ENCODE measurements at places on chromosomes 16 and 17. TPM values are rescaled to one million over a fixed set of nuclear protein-coding genes. Genes with fewer than 3 reads are reported as not detected.

The TMIGD1 gene
- total RNA-seq = not detected

The TP53TG3F gene
- not detected for total RNA-seq

The MSI2 gene
- 20.2 TPM for total RNA-seq

The LITAFD gene
- not detected for total RNA-seq

The BAIAP2 gene
- total RNA-seq = 46.6 TPM

The HASPIN gene
- total RNA-seq = 0.27 TPM

The HSD17B1 gene
- total RNA-seq = 1.1 TPM

The SLC13A2 gene
- 0.09 TPM for total RNA-seq

The TBC1D3H gene
- not detected for total RNA-seq

The HOXB7 gene
- not detected for total RNA-seq

DNA sequence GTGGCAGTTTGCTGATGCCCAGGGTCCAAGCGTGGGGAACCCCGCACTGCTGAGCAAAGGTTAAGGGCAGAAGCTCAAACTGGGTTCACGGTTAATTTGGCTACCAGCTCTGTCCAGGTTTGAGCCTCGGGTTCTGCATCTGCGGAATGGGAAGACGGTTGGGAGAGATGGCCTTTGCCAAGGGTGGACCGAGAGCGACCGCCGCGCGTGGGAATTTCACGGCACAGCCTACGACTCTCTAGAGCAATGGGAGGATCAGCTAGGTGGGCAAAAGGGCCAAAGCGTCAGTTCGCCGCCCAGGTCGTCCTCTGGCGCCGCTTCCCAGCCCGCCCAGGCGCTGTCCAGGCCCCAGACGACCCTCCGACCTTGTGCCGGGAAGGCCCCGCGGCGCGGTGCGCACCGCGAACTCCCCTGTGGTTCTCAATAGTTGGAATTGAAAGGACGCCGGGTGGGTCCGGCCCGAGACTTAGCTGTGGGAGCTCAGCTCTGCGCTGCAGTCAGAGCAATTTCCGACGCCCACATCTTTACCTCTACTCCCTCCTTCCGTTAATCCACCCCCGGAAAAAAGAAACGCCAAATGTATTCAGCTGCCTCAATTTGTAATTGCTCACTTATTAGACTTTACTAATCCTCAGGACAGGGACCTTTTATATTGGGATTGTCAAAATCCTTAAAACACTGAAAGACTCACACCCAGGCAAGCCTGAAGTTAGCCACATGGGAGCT, 2.5 kb upstream of the HS3ST3B1 start:
- H3K4me3 ChIP-seq = no peak overlapping the region
- peak overlapping the region; percentile 77 for H3K27ac ChIP-seq
- no peaks in the 10 kb centered on the region for H3K27me3 ChIP-seq
- DNase-seq = no peak
- H3K36me3 ChIP-seq = no peaks in the 10 kb centered on the region

DNA sequence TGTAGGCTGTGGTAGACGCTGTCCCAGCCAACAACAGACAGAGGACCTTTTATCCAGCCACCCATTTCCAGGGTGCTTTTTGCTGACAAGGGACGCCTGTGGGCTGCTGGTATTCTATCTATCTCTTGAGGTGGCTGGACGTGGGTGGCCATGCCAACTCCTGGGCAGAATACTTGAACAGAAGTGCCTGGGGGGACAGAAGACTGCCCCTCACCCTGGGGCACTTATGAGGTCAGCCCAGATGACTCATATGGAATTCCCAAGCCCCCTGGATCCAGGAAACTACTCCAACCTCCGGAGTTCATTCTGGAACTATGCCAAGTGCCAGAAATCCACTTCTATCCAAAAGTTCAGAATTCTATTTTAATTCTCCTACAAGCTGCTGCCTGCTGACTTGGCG, 61.3 kb downstream of the CDRT4 start:
- no peak overlapping the region for H3K4me3 ChIP-seq
- H3K27me3 ChIP-seq = no peaks in the 10 kb centered on the region
- no peaks in the 10 kb centered on the region for H3K36me3 ChIP-seq
- H3K4me1 ChIP-seq = no peaks in the 10 kb centered on the region
- no peak overlapping the region for H3K27ac ChIP-seq

- peaks cover 7% of the 10 kb centered on the region for H3K36me3 ChIP-seq
- no peak overlapping the region for H3K4me3 ChIP-seq
- H3K4me1 ChIP-seq = no peaks in the 10 kb centered on the region
- H3K27me3 ChIP-seq = no peaks in the 10 kb centered on the region
- no peak overlapping the region for H3K27ac ChIP-seq
- no peak for DNase-seq
Observed at GRCh38 chr16:89645122-89645521, 12.4 kb downstream of the CHMP1A start.

- H3K4me3 ChIP-seq = peak overlapping the region; percentile 89
- H3K27me3 ChIP-seq = no peaks in the 10 kb centered on the region
- no peaks in the 10 kb centered on the region for H3K36me3 ChIP-seq
- no peaks in the 10 kb centered on the region for H3K4me1 ChIP-seq
- DNase-seq = peak; percentile 94
Observed at GRCh38 chr16:57535680-57536305, 578 bp downstream of the CCDC102A start.

GRCh38 chr16:59758848-59759247, 1024.7 kb upstream of the GOT2 start:
- H3K27me3 ChIP-seq = no peaks in the 10 kb centered on the region
- H3K4me3 ChIP-seq = no peak overlapping the region
- H3K36me3 ChIP-seq = no peaks in the 10 kb centered on the region
- H3K27ac ChIP-seq = no peak overlapping the region
- DNase-seq = no peak

GRCh38 chr17:16448490-16448889, 33.1 kb downstream of the TRPV2 start:
- H3K4me1 ChIP-seq = no peaks in the 10 kb centered on the region
- no peak overlapping the region for H3K27ac ChIP-seq
- no peak for DNase-seq
- no peaks in the 10 kb centered on the region for H3K36me3 ChIP-seq

DNA sequence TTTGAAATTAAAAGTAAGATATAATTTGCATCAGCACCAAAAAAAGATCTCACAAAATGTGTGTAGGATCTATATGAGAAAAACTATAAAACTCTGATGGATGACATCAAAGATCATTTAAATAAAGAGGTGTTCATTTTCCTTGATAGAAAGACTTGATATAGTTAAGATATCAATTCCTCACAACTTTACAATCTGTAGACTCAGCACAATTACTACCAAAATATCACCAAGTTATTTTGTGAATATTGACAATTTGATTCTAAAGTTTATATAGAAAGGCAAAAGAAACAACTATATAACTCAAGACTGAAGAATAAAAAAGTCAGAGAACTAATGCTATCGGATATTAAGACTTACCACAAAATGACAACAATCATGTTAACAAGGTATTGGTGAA, 638.9 kb downstream of the HS3ST4 start:
- H3K36me3 ChIP-seq = no peaks in the 10 kb centered on the region
- no peaks in the 10 kb centered on the region for H3K27me3 ChIP-seq
- no peak overlapping the region for H3K4me3 ChIP-seq

DNA sequence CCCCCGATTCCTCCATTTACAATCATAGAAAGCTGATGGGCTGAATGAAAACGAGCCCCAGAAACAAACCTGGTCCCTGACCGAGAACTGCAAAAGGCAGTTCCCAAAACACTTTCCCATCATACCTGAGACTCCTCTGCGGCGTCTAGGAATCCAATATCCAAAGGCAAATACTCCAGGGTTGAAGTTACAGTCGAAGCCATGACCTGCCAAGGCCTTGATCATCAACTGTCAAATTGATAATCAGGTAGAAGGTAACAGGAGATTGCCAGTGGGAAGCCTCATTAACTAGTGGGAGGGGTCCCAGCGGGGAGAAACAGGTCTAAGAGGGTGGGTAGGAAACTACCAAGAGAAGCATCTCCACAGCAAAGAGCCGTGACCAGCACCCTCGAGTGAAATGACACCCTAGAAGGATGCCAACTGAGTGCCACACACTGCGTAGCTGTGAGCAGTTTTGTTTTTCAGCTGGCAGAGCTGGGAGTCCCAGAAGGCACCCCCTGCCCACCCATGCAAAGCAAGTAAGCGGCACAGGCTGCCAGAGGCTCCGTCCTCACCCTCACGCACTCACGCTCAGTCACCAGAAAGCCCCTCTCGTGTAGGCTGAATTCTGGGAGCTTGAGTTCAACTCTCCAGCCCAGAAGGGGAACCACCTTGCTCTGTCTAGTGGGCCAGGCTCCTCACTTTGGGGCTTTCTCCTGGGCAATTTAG, 146.1 kb downstream of the GAS7 start:
- no peak overlapping the region for H3K27ac ChIP-seq
- H3K4me1 ChIP-seq = no peaks in the 10 kb centered on the region
- no peak overlapping the region for H3K4me3 ChIP-seq
- H3K36me3 ChIP-seq = no peaks in the 10 kb centered on the region

DNA sequence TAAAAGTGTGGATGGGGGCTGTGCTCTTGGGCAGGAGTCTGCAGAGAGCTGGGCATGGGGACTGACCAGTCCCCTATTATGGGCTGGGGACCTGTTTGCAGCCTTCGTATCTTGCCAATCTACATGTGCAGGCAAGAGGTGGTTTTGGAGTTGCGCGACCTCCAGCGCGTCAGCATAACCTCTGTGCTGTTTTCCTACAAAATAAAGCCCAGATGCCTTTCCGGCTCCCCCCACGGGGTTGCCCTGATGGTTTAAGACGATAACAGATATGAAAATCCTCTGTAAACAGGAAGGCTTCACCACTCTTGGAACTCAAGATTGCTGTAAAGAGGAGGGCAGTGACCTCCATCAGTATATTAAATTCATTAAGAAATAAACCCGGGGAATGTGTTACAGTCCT, 16.5 kb upstream of the SPPL2C start:
- H3K4me1 ChIP-seq = no peaks in the 10 kb centered on the region
- no peak overlapping the region for H3K27ac ChIP-seq
- no peak for DNase-seq

DNA sequence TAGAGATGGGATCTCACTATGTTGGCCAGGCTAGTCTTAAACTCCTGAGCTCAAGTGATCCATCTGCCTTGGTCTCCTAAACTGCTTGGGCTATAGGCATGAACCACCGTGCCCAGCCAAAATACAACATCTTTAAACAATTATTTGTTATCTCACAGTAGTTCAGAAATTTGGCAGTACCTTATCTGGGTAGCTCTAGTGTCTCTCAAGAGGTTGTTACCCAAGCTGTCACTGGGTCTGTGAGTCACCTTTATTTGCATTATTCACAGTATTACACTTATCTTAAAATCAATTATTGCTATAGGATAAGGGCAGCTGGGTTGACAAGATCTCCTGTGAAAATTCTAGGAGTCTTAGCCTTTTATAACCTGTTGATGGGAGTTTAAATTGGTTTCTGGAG, 64.0 kb upstream of the GAS7 start:
- no peak overlapping the region for H3K4me3 ChIP-seq
- DNase-seq = no peak
- no peaks in the 10 kb centered on the region for H3K27me3 ChIP-seq
- no peaks in the 10 kb centered on the region for H3K36me3 ChIP-seq
- no peaks in the 10 kb centered on the region for H3K4me1 ChIP-seq

DNA sequence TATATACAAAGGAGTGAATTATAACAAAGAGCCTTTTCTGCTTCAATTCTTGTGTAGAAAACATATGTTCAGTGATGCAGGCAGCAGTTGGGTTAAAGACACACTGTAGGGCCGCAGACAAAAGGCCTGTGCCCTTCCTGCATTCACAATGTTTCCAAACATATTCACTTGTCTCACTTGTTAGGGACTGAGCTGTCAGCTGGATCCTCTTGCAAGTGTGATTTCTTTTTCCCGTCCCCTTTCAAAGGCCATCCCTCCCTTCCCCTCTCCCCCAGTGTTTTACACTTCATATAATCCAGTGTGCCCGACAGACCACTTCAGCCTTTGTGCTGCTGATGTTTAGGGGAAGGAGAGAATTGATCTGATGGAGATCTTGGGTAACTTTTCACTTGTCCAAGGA, 217.0 kb downstream of the FTO start:
- H3K27ac ChIP-seq = no peak overlapping the region
- H3K4me1 ChIP-seq = no peaks in the 10 kb centered on the region
- no peak overlapping the region for H3K4me3 ChIP-seq
- no peaks in the 10 kb centered on the region for H3K36me3 ChIP-seq
- H3K27me3 ChIP-seq = no peaks in the 10 kb centered on the region
- DNase-seq = no peak

DNA sequence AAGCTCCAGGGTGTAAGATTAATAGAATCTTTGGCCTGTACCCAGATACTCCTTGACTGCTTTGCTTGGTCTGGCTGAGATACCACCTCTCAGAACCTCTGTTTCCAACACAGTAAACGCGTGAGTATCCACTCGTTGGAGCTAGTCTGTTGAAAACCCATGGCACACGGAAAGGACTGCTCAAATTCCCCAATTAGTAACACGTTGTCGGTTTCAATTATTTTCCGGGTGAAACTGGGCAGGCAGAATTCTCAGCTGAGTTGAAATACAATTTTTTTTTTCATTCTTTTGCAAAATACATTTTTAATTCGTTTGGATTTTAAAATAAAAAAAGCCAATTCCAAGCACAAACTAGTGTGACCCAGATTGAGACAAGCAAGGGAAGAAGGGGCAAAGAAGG, 120.5 kb downstream of the MAF start:
- no peak for DNase-seq
- no peak overlapping the region for H3K4me3 ChIP-seq
- H3K27ac ChIP-seq = no peak overlapping the region
- no peaks in the 10 kb centered on the region for H3K4me1 ChIP-seq
- no peaks in the 10 kb centered on the region for H3K27me3 ChIP-seq
- no peaks in the 10 kb centered on the region for H3K36me3 ChIP-seq

- H3K27me3 ChIP-seq = no peaks in the 10 kb centered on the region
- no peaks in the 10 kb centered on the region for H3K4me1 ChIP-seq
- H3K36me3 ChIP-seq = no peaks in the 10 kb centered on the region
- no peak overlapping the region for H3K4me3 ChIP-seq
- DNase-seq = no peak
Observed at GRCh38 chr16:4411684-4412083, 4.7 kb downstream of the CORO7 start.

GRCh38 chr16:5056352-5056751, 9.4 kb downstream of the C16orf89 start:
- no peak for DNase-seq
- H3K4me1 ChIP-seq = no peaks in the 10 kb centered on the region
- no peak overlapping the region for H3K27ac ChIP-seq
- no peak overlapping the region for H3K4me3 ChIP-seq
- no peaks in the 10 kb centered on the region for H3K27me3 ChIP-seq

DNA sequence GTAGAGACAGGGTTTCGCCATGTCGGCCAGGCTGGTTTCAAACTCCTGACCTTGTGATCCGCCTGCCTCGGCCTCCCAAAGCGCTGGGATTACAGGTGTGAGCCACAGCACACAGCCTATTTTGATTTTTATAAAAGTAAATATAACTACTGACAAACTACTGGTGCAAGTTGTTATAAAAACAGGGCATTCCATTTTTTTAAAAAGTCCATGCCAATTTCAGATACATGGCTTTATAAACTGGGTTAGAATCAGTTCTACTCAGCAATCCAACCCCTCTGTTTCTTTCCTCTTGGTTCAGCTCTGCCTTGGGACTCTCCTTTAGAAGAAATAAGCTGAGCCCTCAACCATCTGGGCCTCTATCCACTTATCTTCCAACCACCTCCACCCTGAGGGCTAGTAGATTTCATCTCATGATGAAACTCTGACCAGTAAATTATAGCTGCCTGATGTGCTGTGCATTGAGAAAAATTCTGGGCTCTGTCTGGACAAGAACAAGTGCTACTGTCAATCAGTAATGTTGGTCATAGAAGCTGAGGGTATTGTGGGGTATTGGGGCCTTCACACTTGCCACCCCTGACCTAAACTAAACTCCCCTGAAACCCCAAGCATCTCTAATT, 10.2 kb downstream of the RANBP10 start:
- H3K36me3 ChIP-seq = peaks cover 2% of the 10 kb centered on the region
- no peaks in the 10 kb centered on the region for H3K27me3 ChIP-seq
- DNase-seq = no peak
- no peaks in the 10 kb centered on the region for H3K4me1 ChIP-seq

GRCh38 chr17:55641676-55642081, 81.0 kb downstream of the TMEM100 start:
- peak; percentile 69 for DNase-seq
- no peaks in the 10 kb centered on the region for H3K27me3 ChIP-seq
- H3K27ac ChIP-seq = no peak overlapping the region
- H3K36me3 ChIP-seq = no peaks in the 10 kb centered on the region
- no peak overlapping the region for H3K4me3 ChIP-seq
